HS-5 (cell line): ENCODE measurements at places on chromosomes 4 and X.

GRCh38 chr4:110799211-110799610 is 176.3 kb upstream of the PITX2 start:
- no peak for DNase-seq

- DNase-seq: no peak
These were observed 128.9 kb downstream of the CEP135 start for GRCh38 chr4:56077676-56078075.

DNA sequence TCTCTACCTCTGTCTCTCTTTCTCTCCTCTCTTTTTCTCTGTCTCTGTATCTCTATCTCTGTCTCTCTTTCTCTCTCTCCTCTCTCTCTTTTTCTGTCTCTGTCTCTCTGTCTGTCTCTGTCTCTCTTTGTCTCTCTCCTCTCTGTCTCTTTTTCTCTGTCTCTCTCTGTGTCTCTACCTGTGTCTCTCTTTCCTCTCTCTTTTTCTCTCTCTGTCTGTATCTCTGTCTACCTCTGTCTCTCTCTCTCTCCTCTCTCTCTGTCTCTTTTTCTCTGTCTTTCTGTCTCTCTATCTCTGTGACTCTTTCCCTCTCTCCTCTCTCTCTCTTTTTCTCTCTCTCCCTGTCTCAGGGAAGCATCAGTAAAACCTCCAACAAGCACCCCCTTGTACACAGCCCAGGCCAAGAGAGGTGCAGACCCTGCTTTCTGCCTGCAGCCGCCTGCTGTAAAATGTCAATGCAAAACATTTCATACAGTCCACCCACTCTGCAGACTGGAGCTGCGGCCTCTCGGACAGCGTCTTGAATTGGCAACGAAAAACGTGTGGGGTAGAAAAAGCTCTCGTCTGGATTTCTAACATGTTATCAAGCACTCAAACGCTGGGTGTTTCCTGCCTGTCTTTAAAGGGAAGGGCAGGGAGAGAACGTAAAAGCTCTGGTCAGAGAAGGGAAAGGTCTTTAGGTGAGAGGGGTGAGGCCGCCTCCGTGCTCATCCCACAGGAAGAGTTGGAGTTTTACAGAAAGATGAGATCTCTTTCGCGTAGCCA is 3.7 kb upstream of the SHOX start:
- DNase-seq: no peak

DNA sequence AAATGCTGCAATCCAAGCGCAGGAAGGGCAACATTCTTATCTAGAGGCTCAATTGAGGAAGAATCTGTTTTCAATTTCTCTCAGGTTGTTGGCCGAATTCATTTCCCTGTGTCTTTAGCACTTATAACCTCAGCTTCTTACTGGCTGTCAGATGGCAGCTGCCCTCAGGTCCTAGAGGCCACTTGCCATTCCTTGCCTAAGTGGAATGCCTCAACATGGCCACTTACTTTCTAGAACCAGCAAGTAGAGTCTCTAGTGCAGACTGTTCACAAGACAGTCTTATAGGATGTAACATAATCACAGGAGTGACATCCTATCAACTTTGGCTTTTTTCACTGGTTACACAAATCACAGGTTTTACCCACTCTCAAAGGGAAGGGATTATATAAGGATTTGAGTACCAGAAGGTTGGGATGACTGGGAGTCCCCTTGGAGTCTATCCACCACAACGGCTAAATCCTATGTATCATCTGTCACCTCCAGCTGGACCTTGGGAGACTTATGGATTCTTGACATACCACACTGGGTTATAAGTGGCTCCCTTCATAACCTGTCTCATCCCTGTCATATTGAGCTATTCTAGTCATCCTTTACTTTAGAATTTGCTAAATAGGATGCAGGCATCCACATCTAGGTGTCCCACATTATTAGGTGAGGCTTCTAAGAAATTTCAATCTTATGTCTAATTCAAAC is 297.9 kb upstream of the CTSO start:
- DNase-seq: no peak

DNA sequence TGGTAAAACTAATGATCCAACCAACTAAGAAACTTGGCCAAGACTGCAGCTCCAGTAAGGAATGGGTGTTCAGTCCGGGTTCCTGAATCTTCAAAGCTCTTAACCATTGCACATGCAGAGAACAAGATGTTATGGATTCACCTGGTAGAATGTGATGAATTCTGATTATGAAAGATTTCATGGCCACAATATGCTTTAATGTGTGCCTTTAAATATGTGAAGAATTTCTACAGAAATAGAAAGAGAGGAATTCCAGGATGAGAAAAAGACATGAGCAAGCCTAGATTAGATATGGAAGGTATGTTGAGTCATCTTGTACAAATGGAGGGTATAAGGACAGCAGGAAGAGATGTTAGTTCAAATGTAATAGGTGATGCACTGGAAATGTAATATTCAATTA is 472.2 kb upstream of the TENM3 start:
- no peak for DNase-seq

DNA sequence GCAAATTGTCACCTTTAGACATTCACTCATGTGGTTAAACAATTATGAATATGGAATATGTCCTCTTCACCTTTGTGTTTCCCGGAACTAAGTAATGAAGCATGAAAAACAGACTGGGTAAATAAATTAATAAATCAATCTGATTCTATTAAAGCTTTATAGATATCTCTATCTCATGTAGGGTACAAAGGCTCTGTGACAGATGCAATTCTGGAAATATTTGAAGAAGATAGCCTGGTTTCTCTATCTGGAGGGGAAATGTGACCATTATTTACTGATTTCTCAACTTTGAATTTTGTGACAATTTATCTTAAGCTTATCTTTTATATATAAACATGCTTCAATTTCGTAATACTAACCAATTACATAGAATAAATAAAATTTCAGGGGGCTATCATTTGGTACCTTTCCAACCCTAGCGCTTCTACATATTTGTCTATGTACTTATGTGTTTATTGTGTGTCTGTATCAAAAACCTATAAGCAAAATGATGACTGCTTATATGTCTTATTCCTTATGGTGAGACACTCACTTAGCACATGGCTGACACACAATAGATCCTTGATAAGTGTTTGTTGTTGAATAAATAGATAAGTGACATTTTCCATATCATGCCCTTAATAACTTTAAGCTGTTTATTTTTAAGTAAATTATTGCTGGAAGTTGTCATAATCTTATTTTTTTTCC is 9.9 kb downstream of the CTSO start:
- no peak for DNase-seq
